ENCODE measurements at places on chromosomes 3 and 15.

- DNase-seq: no peak
Observed at GRCh38 chr15:57253500-57253899, 122.8 kb upstream of the CGNL1 start.

DNA sequence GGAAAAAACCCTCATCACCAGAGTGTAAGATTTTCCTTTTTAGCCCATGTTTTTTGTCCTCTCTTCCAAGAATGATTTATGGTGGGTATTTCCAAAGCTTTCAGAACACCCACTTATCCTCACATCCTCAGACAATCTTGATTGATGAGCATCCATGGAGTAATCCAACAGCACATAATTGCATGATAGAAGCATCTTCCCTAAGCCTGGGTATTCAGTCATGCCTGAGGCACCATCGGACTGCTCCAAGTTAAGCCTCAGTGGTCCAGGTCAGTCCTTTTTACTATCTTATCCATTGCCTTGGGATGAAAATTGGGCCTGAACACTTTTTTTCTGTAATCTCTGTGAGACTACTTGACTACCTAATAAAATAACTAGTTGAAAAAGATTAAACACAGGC lies 676.0 kb upstream of the SEMA6D start:
- DNase-seq: no peak

DNA sequence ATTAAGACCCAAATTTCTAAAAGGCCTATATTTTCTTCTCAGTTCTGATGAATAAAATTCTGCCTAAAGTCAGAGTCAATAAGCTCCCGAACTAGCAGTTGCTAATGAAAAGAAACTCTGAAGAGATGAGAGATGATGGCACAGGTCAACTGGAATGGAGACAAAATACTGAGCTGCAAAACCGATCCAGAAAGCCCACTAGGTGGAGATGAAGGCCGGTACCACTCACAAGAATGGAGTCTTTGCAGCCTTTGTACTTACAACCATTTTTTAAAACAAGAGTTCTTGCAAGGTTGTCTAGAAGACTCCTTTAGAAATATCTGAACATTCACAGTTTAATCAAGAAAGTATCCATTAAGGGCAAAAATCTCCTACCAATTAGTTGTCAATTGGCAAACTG lies 119.9 kb upstream of the TJP1 start:
- no peak for DNase-seq

GRCh38 chr3:25041871-25042584 lies 386.0 kb upstream of the RARB start:
- no peak for DNase-seq

DNA sequence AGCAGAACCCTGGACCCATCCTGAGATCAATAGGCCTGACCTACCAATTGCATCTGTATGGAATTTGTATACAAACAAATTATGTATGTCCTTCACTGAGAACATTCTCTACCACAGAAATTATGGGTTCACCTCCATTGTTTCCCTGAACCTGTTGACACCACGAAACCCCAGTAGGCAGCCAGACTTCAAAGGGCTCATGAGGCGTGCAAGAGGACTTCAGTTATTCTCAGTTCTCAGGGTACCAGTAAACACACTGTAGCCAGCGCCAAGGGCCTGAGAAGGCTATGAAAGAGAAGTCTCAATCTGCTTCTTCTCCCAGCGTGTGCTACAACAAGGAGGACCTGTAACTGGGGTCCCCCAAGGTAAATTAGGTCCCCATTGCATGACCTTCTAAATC lies 254.9 kb upstream of the GOLGA6L4 start:
- no peak for DNase-seq

- DNase-seq: no peak
Observed at GRCh38 chr3:149658744-149659497, 1.1 kb upstream of the WWTR1 start.
